ENCODE measurements at places on chromosomes 5 and 9.

DNA sequence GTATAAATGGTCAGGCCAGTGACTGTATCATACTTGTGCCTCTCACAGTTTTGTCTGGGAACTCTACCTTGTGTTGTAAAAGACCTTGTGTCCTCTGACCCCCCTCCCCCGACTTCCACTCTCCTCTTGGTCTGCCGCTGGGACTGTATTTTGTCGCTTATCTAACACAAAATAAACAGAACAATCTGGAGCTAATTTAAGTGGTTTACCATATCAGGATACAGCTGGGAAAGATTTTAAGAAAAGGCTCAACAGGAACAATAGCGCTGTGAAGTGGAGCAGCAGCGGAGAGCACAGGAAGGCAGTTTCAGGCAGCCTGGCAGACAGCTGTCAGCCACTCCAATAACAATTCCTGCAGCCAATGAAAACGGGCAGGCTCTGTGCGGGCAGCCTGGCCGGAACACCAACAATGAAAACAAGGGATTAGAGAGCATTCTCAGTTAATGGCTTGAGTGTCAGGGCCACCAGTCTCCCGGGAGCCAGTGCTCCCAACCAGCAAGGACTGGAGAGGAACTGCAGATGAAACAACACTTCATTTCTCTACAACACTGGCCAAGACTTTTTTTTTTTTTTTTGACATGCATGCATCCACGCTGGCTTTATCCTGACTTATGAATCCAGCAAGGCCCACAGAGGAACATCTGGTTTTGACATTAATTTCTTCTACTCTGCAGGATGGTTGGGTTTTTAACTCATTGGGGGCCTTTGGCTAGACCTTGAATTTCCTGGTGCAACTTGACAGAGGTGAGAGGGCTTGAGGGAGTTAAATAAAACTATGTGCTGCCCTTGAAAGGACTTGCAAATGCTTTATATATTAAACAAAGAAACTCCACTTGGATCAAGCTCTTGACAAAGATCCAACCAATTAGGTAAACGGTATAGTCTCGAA, 76.7 kb downstream of the ARSB start:
- no peak for DNase-seq

DNA sequence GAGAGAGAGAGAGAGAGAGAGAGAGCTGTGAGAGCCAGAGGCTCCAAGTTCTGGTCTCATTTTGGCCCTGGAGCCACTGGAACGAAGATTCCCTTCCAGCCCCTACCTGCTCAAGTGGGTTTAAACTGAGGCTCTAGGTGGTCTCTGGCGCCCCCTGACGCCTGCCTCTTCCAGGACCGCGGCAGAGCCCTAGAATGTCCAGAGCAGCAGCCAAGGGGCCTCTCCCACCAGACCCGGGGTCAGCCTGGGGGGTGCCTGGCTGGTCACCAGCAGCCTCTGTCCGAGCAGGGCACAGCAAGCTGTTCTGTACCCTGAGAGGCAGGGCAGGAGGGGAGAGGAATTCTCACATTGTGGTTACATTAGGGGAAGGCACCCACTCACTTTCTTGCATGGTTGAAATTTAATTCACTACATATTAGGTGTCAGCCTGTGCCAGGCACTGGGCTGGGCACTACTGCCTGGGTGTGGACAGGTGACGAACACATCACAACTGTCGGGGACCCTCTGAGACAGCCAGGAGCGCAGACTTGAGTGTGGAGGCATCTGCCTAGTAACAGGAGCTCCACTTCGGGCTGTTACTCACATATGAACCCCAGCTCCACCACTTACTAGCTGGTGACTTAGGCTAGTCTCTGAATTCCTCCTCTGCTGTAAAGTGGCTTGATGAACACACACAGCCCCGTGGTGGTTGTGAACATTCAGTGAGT, 44.5 kb downstream of the AMBP start:
- no peak for DNase-seq

- no peak for DNase-seq
Measured at GRCh38 chr9:118444403-118444802, 740.2 kb downstream of the TLR4 start.

GRCh38 chr5:127322403-127322802, 31.8 kb downstream of the MEGF10 start:
- DNase-seq, result no peak

- DNase-seq, result no peak
Measured at GRCh38 chr5:92653730-92654461, 927.1 kb downstream of the NR2F1-AS1 start.

GRCh38 chr5:73199671-73200070, 26.7 kb downstream of the TMEM174 start:
- DNase-seq, result no peak

DNA sequence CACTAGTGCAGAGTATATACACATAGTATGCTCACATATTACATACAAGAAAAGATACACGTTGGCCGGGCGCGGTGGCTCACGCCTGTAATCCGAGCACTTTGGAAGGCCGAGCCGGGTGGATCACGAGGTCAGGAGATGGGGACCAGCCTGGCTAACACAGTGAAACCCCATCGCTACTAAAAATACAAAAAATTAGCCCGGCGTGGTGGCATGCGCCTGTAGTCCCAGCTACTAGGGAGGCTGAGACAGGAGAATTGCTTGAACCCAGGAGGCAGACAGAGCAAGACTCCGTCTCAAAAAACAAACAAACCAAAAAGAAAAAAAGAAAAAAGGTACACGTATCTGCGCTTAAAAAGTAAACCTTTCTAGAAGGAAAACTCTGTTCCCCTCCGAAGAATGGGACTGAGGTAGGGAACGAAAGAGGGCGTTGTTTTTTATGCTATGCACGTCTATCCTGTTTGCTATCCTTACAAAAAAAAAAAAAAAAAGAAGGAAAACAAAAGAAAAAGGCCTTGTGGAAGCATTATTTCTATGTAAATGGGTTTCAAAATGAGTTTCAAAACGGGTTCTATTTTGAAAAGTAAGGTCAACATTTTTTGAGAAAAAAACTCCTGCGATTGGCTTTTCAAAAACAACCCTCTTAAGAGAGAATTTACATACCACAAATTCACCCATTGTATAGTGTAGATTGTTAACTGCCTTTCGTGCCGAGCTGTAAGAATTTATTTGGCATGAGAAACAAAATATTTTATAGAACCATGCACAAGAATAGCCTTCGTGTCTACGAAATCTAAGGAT, 1.2 kb downstream of the AK3 start:
- DNase-seq, result no peak

DNA sequence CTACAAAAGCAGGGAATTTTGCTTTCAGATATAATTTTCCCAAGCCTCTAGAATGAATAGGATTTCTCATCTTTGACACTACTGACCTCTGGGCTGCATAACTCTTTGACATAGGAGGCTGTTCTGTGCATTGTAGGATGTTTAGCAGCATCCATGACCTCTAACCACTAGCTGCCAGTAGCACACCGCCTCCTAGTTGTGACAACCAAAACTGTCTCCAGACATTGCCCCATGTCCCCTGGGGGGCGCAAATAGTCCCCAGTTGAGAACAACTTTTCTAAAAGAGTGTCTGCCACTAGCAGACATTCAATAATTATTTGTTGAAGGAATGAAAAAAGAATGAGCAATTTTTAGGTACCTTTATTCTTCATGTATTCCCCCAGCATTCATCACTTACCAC, 51.8 kb downstream of the POU4F3 start:
- no peak for DNase-seq

Measured in stimulated activated CD8-positive, alpha-beta memory T cell treated with anti-CD3 and anti-CD28 coated beads, Interleukin-15, amount 100 ng/mL, for 4 hours (primary cell).